ENCODE measurements at places on chromosomes 7 and 10. TPM values are rescaled to one million over a fixed set of nuclear protein-coding genes. Genes with fewer than 3 reads are reported as not detected.

GALNT11 gene
- 16.7 TPM for total RNA-seq

GRID2IP gene
- total RNA-seq: not detected

MALRD1 gene
- not detected for total RNA-seq

- DNase-seq: no peak
These were observed 56.1 kb upstream of the SH2B2 start for GRCh38 chr7:102230593-102230992.

DNA sequence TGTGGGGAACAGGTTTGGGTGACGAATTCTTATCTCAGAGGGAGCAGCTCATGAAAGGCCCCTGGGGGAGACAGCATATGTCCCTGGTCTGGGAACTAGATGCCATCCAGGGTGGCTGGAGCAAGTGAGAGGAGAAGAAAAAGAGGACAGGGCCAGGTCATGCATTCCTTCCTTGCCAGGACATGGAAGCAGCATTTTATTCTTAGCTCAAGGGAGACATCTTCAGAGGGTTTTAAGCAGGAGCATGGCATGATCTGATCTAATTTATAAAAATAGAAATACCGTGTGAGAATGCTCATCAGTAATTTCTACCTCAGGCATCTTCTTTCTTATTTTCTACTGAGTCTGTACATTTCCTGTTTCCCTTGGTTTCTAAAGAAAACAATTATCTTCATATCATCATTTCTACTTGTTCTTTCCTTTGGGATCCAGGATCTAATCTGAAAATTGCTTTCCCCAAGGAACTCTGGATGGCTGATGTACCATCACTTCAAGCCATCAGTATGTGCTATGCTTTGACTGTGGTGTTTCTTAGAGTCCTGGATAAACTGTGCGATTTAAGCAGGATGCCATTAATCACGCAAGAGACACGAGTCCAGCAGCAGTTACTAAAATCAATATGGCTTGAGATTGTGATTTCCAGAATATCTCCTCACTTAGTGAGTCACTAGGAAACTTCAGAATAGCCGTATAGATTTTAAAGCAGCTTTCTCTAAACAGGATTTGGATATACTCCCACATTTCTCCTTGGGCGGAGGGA, 386.2 kb downstream of the GALNT17 start:
- no peak for DNase-seq

DNA sequence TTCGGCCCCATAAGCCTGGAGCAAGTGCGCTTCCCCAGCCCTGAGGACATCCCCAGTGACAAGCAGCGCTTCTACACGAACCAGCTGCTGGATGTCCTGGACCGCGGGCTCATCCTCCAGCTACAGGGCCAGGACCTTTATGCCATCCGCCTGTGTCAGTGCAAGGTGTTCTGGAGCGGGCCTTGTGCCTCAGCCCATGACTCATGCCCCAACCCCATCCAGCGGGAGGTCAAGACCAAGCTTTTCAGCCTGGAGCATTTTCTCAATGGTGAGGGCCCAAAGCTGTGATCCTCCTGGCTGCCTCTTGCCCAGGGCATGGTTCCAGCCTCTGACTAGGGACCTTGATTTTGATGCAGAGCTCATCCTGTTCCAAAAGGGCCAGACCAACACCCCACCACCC, 10.1 kb downstream of the IRF5 start:
- peak; percentile 90 for DNase-seq

DNA sequence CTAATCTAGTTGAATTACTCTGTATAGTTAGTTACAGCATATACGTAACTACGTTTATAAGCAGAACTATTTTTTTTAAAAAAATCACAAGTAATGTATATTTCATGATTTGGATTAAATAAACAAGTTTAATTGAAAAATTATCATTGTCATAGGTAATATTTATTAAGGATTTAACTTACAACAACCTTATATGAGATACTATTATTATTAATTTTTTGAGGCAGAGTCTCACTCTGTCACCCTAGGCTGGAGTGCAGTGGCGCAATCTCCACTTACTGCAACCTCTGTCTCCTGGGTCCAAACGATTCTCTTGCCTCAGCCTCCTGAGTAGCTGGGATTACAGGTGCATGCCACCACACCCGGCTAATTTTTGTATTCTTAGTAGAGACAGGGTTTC, 4.1 kb upstream of the CUL1 start:
- no peak for DNase-seq

- DNase-seq: no peak
These were observed 70.3 kb downstream of the PON1 start for GRCh38 chr7:95253986-95254385.

DNA sequence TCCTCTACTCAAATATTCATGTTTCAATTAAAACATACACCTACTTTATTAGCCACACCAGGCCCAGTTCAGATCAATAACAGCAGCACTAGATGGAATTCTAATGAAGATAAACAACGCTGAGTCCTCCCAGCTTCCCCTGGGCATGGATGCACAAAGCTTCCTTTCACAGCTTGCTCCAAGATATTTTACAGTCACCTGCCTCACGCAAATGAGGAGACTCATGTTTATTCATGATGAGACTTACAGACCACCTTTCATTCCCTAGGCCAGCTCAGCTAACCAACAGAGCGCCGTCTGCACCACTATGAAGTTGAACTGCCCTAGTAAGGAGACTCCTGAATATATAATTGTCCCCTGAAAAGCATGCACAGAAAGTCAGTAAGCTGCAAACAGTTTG, 283.0 kb upstream of the AOAH start:
- DNase-seq: no peak

GRCh38 chr10:132665946-132666704, 119.8 kb downstream of the NKX6-2 start:
- DNase-seq: peak; percentile 73

Data from MG63 (cell line).